Panc1 (cell line): ENCODE measurements at places on chromosomes 7 and 10. TPM values are rescaled to one million over a fixed set of nuclear protein-coding genes. Genes with fewer than 3 reads are reported as not detected.
A peak's percentile ranks its signal among the peaks of the same experiment; 100 is the strongest.

DNA sequence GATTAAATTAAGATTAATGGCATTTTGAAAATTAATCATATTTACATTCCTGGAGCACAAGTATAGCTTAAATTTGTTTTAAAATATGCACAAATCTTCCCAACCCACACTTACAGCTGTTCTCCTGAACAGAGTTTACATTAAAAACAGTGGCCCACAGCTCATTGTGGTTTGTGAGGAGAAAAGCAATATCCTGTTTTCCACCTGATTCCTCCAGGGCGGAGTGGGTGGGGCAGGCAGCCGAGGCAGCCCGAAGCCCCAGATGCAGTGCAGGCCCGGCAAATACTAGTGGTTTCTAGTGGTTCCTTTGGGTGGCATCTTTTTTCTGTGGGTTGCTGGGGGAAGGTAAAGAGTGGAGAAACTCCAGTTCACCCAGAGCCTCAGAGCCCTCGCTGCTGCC is 280.8 kb downstream of the ARHGAP12 start:
- H3K27me3 ChIP-seq: no peaks in the 10 kb centered on the region
- H3K36me3 ChIP-seq: no peaks in the 10 kb centered on the region
- H3K4me1 ChIP-seq: peaks cover 4% of the 10 kb centered on the region; the same call in 1 of the 2 replicates
- H3K4me3 ChIP-seq: no peak overlapping the region
- DNase-seq: no peak

DNA sequence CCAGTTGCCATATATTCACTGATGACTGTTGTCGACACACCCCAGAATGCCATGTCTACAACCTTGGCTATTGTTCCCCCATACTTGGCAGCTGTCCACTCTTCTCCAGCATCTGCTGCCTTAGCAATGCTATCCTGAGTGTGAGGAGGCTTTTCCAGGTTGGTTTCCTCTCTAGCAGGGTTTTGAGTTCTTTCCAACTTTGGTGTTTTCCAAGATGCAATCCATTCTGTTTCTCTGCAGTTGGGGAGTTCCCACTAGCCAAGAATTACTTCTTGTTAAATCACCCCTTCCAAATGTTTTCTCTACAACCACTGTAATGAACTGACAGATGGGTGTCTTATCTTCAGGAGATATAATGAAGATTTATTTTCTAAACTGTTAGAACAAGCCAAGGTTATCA is 617.4 kb downstream of the CCSER2 start:
- no peaks in the 10 kb centered on the region for H3K27me3 ChIP-seq
- no peak overlapping the region for H3K27ac ChIP-seq
- no peak for DNase-seq
- no peaks in the 10 kb centered on the region for H3K4me1 ChIP-seq

DNA sequence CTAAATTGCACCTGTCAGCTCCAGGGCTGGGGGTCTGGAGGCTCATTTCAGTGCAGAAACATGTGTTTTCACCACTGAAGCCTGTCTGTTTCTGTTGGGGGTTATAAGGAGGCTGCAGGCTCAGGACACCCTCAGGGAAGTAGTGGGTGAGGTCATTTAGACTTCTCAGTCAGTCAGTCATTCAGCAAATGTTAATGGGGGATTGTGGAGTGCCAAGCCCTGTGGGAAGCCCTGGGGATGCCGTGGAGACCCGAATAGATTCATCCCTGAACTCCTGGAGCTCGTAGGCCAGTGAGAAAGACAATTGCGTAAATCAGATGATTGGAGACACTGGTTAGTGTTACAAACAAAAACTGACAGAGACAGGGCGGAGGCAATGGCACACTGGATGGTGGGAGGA is 19.2 kb downstream of the LHPP start:
- no peak overlapping the region for H3K4me3 ChIP-seq
- no peaks in the 10 kb centered on the region for H3K27me3 ChIP-seq
- no peak for DNase-seq
- peaks cover 3% of the 10 kb centered on the region; the same call in 1 of the 2 replicates for H3K4me1 ChIP-seq

GRCh38 chr7:46908770-46909169 is 673.1 kb downstream of the TNS3 start:
- H3K4me1 ChIP-seq: peaks cover 14% of the 10 kb centered on the region
- no peaks in the 10 kb centered on the region for H3K27me3 ChIP-seq
- no peaks in the 10 kb centered on the region for H3K36me3 ChIP-seq
- DNase-seq: no peak
- H3K27ac ChIP-seq: peak overlapping the region; percentile 45; the same call in 1 of the 2 replicates

GRCh38 chr10:103925591-103925990 is 7.6 kb upstream of the STN1 start:
- H3K27ac ChIP-seq: no peak overlapping the region
- H3K27me3 ChIP-seq: no peaks in the 10 kb centered on the region
- no peak overlapping the region for H3K4me3 ChIP-seq
- DNase-seq: no peak
- H3K4me1 ChIP-seq: no peaks in the 10 kb centered on the region

DNA sequence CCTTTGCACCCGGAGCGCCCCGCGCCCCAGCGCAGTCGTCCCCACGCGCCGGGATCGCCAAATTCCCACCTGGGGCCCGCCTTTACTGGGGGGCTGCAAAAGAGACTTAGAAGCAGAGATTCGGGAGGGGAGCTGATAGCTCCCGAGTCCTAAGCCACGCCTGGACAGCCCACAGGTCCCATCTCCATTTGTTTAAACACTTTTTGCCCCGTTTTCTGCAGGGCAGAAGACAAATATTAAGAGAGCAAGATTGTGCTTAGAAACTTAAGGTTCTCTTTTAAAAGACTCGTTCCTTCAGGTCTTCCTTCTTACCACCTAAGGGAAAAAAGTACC is 299.1 kb upstream of the NFE2L3 start:
- DNase-seq: no peak
- H3K4me1 ChIP-seq: peaks cover 14% of the 10 kb centered on the region
- no peak overlapping the region for H3K4me3 ChIP-seq
- no peaks in the 10 kb centered on the region for H3K36me3 ChIP-seq
- no peak overlapping the region for H3K27ac ChIP-seq
- H3K27me3 ChIP-seq: peaks cover 32% of the 10 kb centered on the region

- no peaks in the 10 kb centered on the region for H3K4me1 ChIP-seq
- no peak overlapping the region for H3K4me3 ChIP-seq
- DNase-seq: no peak
- peaks cover 7% of the 10 kb centered on the region for H3K27me3 ChIP-seq
- no peak overlapping the region for H3K27ac ChIP-seq
These were observed 457.8 kb upstream of the NFE2L3 start for GRCh38 chr7:25694211-25694610.

DNA sequence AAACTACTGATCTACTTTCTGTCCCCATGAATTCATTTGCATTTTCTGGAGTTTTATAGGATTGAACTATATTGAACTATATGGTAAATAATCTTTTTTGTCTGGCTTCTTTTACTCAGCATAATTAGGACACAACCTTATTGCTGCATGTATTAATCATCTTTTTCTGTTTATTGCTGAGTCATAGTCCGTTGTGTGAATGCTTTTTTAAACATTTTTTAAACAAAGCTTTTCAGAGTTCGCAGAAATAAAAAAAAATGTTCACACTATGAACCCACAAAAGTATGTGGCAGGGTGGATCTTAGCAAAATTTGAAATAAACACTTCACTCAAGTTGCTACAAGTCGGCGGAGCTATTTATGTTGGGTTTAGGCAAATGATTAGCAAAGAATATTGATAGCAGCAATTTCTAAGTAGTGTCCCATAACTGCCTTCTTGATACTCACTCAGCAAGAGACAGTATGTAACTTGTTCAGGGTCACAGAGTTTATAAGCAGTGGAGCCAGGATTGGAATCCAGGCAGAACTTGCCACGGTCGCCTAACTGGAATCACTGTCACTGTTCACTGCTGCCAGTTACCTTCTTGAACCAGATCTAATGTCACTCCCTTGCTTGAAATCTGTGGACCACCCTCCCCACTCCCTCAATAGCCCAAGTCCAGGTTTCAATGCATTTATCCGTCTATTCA is 5.6 kb downstream of the CH25H start:
- no peak for DNase-seq
- no peaks in the 10 kb centered on the region for H3K36me3 ChIP-seq
- H3K4me1 ChIP-seq: no peaks in the 10 kb centered on the region

DNA sequence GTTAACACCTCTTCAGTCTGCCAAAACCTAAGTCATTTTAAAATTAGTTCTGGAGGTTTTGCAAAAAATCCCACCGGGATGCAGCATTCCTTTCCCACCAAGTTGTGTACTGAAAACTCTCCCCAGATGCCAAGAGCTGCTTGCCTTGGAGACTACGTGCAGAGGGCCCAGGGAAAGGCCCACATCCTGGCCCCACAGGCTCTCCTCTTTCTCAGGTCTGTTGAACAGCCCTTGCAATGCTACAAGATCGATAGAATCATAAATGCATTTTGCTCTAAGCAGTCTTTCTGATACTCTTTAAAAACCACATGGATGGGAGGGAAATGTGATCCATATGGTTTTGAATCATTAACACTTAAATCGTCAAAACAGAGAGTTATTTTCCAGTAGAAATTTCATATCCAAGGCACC is 126.7 kb upstream of the ZMIZ1 start:
- no peak overlapping the region for H3K27ac ChIP-seq
- no peaks in the 10 kb centered on the region for H3K36me3 ChIP-seq
- H3K4me3 ChIP-seq: no peak overlapping the region
- DNase-seq: no peak

DNA sequence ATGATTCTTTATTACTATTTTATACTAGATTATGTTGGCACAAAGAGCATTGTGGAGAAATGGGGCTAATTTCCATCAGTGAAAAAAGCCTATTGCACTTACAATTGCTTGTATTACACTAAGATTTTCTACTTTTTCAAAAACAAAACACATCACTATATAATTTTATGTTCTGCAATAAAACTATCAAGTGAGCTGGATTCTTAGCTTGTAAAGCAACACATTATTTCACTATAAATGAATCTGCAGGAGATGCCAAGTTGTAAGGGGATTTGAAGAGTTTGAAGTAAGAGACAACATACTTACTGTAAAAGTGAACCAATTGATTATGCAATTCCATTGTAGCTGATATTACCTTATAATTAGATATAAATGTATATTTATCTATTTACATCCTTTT is 333.3 kb upstream of the SEMA3D start:
- H3K27ac ChIP-seq: no peak overlapping the region
- H3K27me3 ChIP-seq: no peaks in the 10 kb centered on the region
- H3K36me3 ChIP-seq: no peaks in the 10 kb centered on the region; the same call in 1 of the 2 replicates
- H3K4me3 ChIP-seq: no peak overlapping the region

- H3K27me3 ChIP-seq: no peaks in the 10 kb centered on the region
- peak overlapping the region; percentile 76 for H3K27ac ChIP-seq
- no peak for DNase-seq
- H3K4me3 ChIP-seq: no peak overlapping the region
- no peaks in the 10 kb centered on the region for H3K36me3 ChIP-seq
- peaks cover 34% of the 10 kb centered on the region for H3K4me1 ChIP-seq
These were observed 125.4 kb downstream of the JAZF1 start for GRCh38 chr7:28055161-28055544.

GRCh38 chr10:132563485-132564248 is 26.1 kb downstream of the INPP5A start:
- H3K36me3 ChIP-seq: no peaks in the 10 kb centered on the region
- no peak overlapping the region for H3K4me3 ChIP-seq
- peaks cover 30% of the 10 kb centered on the region for H3K4me1 ChIP-seq
- DNase-seq: no peak
- H3K27ac ChIP-seq: no peak overlapping the region
- no peaks in the 10 kb centered on the region for H3K27me3 ChIP-seq

- no peaks in the 10 kb centered on the region for H3K27me3 ChIP-seq
- H3K4me1 ChIP-seq: no peaks in the 10 kb centered on the region
- H3K4me3 ChIP-seq: no peak overlapping the region
These were observed 622.2 kb downstream of the GALNT17 start for GRCh38 chr7:71753956-71754664.

GRCh38 chr10:128630787-128631252 is 504.6 kb upstream of the MKI67 start:
- no peak overlapping the region for H3K27ac ChIP-seq
- H3K27me3 ChIP-seq: peaks cover 2% of the 10 kb centered on the region
- H3K4me3 ChIP-seq: no peak overlapping the region
- H3K36me3 ChIP-seq: no peaks in the 10 kb centered on the region
- no peaks in the 10 kb centered on the region for H3K4me1 ChIP-seq

- peaks cover 77% of the 10 kb centered on the region for H3K4me1 ChIP-seq
- no peaks in the 10 kb centered on the region for H3K27me3 ChIP-seq
- no peak for DNase-seq
- H3K27ac ChIP-seq: peak overlapping the region; percentile 72
- no peak overlapping the region for H3K4me3 ChIP-seq
- H3K36me3 ChIP-seq: no peaks in the 10 kb centered on the region
These were observed 60.7 kb downstream of the ZMIZ1 start for GRCh38 chr10:79129361-79129997.

DNA sequence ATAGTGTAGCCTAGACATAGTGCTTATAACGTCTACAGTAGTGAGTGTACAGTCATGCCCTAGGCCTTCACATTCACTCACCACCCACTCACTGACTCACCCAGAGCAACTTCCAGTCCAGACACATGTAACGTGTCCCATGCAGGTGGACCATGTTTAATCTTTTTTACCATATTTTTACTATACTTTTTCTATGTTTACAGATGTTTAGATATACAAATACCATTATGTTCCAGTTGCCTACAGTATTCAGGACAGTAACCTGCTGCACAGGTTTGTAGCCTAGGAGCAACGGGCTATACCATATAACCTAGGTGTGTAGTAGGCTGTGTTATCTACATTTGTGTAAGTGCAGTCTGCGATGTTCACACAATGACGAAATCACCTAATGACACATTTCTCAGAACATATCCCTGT is 11.0 kb downstream of the MPP7 start:
- H3K27me3 ChIP-seq: no peaks in the 10 kb centered on the region
- H3K4me3 ChIP-seq: no peak overlapping the region
- DNase-seq: no peak
- no peak overlapping the region for H3K27ac ChIP-seq

DNA sequence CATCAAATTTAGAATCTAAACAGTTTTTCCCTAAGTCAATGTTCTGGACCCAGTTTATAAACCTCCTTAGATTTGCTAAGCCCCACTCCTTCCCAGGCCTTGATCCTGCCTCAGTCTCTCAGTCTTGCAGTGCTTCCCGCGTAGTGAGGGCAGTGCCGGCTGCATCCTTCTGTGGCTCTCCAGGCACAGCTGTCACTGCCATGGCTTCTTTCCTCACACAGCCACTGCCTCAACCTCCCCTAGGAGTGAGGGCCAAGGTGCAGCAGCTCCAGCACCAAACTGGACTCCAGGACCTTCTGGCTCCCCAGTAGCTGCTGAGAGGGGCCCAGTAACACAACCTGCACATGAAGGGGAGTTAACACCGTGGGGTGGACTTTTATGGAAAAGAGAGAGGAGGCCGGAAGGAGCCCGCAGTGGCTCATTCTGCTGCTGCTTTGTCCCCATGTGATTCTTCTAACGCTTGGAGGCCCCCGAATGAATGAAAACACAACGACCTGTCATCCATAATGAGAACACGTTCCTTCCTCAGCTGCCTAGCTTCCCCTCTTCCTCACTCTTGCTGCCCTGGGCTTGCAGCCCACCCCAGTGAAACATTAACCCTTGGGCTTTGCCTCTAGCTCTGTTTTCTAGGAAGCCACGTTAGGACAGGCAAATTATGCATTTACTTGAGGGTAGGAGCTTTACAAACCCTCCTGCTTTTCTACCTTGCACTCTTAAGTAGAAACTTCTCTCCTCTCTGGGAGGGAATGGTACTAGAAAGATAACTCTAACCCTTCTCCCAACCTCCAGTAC is 16.0 kb upstream of the UBE2H start:
- peaks cover 8% of the 10 kb centered on the region for H3K4me1 ChIP-seq
- no peak for DNase-seq
- H3K36me3 ChIP-seq: no peaks in the 10 kb centered on the region
- H3K4me3 ChIP-seq: no peak overlapping the region
- peak overlapping the region; percentile 51 for H3K27ac ChIP-seq
- H3K27me3 ChIP-seq: no peaks in the 10 kb centered on the region

ZNF503 gene
- total RNA-seq: 10.4 TPM

CTBP2 gene
- 125 TPM for total RNA-seq

MDFIC gene
- 7.3 TPM for total RNA-seq

MICALL2 gene
- total RNA-seq: 144 TPM
